Colonic mucosa (tissue), 4 donors: ENCODE measurements at places on chromosomes 7 and 10. TPM values are rescaled to one million over a fixed set of nuclear protein-coding genes. Genes with fewer than 3 reads are reported as not detected.

NYAP1 gene
- total RNA-seq: 0.44 TPM

DNA sequence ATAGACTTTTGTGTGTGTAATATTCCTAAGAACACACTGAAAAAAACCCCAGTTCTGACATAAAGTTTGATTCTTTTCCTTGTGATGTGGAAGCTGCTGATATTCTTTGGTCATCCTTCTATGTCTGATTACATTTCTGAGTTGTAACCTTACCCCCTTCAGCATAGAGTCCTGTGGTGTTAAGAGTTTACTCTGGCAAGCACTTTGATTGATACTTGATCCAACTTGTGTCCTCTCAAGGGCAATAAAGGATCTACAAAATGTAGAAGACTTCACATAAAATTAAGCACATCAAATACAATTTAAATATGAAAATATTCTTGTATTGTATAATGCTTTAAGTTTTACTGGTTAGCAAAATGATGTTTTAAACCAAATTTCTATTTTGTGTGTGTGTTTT lies 221.7 kb upstream of the DKK1 start:
- no peak for DNase-seq

GRCh38 chr10:65176994-65177393 lies 1655.8 kb downstream of the REEP3 start:
- DNase-seq: no peak

DNA sequence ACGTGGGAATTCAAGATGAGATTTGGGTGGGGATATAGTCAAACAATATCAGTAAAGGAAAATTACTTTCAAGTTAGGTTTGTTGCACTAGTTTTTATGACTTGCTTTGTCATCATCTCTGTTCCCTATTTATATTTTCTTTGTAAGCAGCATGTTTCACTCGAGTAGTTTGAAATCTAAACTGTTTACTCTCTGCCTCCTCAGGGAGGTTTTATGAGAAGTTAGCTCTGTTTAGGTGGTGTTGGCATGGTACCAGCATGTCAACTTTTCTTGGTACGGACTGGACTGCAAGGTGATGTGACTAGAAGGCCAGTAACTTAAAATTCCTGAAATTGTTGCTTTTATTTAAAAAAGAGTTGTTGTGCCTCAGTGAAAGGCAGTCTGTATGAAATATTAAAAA lies 59.2 kb upstream of the MTPN start:
- no peak for DNase-seq

DNA sequence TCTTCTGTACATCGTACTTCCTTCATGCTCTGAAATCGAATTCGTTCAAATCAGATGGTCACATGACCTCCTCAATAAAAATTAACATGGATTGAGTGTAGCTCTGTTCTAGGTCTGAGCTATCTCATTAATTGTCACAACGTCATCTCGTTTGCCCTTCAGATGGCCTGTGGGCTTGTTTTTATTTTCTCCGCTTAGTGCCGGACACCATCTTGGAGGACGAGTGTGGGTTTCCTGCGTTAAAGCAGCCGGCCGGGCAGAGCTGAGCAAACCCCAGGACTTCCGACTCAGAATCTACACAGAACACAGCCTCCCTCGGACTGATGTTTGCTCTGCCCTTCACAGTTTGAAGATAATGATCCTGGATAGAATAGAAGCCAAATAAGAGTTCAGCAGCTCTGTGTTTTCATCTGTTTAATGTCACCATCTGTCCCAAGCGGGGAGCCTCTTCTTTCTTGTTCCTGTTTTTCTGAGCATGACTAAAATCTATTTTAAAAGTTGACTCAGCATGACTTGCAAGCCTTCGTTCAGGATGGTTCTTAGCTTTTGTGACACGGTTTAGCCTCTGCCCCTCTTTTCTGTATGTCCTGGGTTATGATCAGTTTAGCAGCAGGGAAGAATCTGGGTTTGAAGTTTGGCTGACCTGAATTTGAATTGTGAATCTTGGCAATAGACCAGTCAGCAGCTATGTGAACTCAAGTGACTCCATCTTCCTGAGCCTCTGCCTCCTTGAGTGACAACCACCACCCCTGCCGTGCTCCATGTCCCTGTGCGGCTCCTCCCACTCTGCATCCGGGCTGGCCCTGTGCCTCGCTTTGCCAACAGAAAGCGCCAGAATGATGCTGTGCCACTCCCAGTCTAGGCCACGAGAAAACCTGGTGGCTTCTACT lies 30.6 kb upstream of the GALNTL5 start:
- peak; percentile 92 for DNase-seq

GRCh38 chr10:123906884-123907652 lies 15.5 kb upstream of the CPXM2 start:
- no peak for DNase-seq

DNA sequence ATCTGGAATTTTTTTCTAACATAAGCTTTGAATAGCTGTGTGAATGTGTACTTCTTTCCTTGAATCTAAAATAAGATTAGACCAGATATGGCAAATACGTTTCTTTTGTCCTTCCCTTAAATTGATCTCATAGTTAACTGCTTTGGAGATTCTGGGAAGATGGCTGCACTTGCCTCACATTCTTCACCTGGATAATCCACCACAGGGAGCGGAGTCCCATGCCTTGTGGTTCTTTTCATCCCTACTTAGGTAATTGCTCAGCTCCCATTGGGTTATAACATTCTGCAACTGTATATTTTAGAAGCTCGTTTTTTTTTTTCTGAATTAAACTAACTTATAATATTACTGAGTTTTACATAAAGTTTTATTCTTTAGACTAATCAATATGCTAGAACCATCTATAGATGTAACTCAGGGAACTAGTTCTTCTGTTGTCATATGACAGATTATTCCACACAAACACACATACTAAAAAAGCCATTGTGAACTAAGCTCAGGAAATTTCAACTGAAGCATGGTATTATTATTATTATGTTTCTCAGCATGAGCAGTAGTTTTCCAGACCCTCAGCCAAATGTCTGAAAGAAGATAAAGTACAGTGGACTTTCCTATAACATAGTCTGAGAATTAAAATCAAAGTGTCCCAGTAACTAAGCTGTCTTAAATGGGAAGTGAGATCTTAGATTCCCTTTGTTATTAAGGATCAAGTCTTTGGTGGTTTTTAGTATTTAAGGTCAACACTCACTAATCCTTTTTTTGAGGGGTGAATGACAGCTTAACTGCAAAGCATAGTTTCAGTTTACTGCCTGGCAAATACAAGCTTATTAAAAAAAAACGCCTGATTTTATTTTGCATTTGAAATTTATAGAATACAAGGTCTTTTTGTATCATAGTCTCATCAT lies 182.3 kb downstream of the PPP1R9A start:
- DNase-seq: no peak

MSRB2 gene
- total RNA-seq: 43.2 TPM

DNA sequence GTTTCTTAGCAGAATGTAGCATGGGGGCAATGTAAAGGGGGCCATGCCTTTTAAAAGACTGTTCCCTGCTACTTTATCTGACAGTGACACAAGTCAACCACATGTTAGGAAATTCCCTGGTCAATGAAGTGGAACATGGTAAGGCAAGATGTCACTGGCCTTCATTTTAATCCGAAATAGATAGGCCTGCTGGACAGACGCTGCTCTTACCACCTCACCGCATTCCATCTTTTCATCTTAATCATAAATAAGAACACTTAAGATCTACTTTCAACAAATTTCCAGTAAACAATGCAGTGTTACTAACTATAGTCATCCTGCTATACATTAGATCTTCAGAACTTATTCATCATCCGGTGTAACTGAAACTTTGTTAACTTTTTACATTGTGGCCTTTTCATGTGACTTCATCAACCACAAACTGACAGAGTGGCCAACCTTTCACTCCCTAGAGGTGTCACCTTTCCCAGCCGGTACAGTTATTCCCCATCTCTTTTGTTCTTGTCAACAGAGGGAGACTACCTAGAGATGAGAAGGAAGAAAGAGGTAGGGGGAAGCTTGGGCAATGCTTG lies 15.6 kb downstream of the ASB4 start:
- DNase-seq: no peak

ITGA8 gene
- total RNA-seq: 2.1 TPM

DNA sequence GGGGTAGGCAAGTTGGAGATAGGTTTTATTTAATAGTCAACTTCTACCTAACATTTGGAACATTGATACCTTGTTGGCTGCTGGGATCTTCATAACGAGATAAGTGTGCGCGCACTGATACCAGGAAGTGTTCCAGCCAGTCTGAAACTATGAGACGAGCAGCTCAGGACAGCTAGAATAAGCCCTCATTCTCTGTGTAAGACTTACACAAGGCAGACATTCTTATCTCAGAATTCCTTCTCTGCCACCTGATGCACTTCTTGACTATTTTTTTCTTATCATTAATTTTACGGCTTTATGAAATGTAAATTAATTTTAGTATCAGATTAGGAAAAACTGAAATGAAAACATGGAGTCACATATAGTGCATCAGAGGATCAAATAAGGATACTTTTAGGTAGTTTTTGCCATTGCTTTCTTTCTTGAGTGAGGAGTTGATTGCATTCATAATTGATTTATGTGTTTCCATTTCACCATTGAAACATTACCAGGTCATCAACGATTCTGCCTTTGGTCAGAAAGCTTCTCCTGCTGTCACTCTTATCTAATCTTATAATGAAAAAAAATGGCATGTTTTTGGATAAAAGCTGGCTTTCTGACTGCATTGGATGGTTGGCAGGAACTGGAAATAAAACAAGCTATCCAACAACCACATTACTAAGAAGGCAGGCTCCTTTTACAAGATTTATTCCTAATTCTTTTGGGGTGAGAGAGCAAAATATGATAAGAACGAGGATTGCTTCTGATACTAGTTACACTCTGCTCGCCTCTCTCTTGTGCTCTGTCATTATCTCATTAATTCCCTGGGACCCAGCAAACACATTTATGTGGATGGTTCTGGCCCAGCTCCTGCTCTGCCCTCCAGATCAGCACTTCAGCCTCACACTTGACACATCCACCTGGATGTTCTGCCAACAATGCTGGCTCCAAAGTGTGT lies 40.4 kb upstream of the ABCB5 start:
- no peak for DNase-seq
